ENCODE measurements at places on chromosomes 16 and 17.

DNA sequence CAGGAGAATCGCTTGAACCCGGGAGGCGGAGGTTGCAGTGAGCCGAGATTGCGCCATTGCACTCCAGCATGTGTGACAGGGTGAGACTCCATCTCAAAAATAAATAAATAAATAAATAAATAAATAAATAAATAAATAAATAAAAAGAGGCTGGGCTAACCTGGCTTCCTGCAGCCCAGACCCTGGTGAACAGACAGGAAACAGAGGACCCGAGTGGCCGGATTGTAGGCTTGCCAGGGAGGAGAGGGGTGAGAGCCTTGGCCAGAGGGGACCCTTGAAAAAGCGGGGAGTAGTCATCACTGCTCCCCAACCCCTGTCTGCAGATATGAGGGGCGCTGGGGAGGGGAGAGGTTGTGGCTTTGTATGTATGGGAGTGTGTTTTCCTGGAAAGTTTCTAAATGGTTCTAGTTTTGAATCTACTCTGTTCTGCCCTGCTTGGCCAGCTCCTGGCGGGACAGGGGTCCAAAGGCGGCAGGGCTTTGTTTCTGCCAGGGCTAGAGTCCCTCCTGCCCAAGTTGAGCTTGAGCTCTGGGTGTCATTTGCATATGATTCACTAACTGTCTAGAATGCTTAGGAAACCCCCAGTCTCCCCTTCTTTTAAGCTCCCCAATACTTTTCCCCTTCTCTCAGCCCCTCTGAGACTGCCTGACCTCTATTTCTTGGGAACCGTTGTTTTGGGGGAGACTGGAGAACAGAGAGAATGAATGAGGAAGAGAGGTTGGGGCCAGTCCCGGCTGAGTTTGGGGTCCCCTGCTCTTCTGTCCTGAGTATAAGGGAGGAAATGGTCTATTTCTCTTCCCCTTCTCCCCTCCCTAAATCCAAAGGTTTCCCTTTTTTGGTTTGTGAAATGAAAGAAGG, 16.4 kb downstream of the RARA start:
- DNase-seq: peak; percentile 41

- DNase-seq: no peak
Observed at GRCh38 chr17:40499551-40500189, 1.8 kb downstream of the TNS4 start.

GRCh38 chr16:56460101-56460500, 8.7 kb downstream of the OGFOD1 start:
- DNase-seq: no peak

GRCh38 chr16:1193143-1193824, 31.8 kb downstream of the TPSG1 start:
- DNase-seq: no peak

DNA sequence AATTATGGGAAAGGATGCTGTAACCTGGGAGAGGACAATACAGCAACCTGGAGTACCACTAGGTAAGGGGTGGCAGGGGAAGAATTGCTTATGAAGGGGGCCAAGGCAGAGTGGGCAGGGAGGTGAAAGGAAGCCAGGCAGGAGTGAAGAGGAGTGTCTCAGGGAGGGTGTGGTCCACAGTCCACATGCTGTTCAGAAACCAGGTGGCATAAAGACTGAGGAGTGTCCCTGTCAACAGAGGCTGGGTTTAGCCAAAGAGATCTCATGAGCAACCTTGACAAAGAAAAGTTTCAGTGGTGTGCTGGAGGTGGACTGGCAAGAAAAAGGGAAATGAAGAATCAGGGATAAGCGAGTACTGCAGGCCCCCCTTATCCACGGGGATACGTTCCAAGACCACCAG, 88.4 kb downstream of the SPACA3 start:
- DNase-seq: no peak

DNA sequence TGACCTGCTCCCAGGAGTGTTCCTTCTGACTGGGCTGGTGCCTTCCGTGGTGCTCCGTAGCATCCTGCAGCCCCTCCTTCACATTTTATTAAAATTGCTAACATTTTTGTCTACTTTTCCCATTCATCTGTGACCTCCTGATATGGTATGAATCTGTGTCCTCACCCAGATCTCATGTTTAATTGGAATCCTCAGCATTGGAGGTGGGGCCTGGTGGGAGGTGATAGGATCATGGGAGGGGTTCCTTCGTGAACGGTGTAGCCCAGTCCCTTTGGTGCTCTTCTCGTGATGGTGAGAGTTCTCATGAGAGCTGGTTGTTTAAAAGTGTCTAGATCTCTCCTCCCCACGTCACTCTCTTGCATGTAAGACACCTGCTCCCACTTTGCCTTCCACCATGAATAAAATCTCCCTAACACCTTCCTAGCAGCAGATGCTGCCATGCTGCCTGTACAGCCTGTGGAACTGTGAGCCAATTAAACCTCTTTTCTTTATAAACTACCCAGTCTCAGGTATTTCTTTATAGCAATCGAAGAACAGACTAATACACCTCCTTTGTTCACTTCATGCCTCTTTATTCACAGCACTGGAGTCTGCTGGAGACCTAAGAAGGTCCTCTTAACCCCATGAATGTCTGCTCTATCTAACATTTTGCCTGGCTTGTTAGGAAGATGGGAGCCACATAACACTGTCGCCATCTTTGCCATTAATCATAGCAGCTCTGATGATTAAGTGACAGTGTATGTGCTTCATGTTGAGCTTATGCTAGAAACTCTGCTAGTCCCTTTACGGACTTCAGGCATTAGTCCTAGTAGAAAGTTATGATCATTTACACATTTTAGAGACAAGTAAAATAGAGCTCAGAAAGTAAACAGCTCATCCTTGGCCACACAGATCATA, 377.7 kb upstream of the MAF start:
- no peak for DNase-seq

- DNase-seq: no peak
Observed at GRCh38 chr17:39264119-39264518, 38.4 kb upstream of the STAC2 start.

- no peak for DNase-seq
Observed at GRCh38 chr17:79242393-79242792, 167.8 kb downstream of the ENGASE start.

DNA sequence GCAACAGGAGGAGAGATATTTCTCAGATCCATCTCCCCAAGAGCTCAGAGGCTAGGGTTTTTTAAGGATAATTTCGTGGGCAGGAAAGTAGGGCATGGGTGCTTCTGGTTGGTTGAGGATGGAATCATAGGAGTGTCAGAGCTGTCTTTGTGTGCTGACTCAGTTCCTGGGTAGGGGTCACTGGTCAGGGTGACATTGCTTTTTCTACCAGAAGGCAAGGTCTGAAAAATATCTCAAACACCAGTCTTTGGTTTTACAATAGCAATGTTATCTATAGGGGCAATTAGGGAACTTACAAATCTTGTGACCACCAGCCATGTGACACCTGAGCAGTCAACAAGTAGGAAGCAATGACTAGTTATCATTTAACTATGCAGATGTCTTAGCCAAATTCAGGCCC, 82.9 kb upstream of the DYNLRB2 start:
- DNase-seq: no peak

DNA sequence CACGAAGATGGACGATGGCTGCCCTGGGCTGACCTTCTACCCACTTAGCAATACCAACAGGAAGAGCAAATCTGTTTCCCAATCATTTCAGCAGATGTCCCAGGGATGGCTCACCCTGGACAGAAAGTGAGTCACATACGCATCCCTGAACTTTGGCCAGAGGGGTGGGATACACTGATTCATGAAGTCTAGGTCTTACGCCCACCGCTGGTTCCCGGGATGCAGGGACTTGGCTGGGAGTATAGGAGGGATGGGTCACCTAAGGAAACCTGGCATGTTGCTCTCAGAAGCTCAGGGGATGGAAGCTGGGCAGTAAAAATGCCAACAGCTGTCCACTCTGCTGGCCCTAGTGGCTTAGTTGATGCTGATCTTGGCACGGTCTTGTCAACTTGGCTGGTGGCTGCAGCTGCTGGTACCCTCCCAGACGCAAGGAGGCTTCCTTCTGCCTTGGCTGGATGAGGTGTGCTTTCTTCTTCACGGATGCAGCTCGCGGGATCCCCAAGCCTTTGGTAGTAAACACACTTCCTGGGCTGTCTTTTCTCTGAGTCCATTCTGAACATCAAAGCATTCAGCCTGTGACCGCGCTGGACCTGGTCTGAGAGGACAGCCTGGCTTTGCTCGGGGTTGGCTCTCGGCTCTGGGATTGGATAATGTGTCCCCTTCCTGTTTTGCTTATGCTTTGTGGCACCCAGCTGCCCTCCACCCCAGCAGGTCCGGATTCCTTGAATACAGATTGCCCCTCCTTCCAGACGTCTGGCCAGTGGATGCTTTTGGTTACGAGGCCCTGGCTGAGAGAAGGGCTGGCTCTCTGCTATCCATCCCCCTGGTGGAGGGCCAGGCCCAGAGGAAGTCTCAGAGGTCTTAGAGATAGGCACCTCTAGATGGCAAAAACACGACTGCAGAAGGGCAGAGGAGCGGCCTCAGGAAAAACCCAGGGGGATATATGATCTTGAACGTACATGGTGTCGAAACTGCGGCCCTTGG, 71.5 kb downstream of the RAP1GAP2 start:
- DNase-seq: no peak

GRCh38 chr17:79115487-79115886, 40.9 kb downstream of the ENGASE start:
- no peak for DNase-seq

DNA sequence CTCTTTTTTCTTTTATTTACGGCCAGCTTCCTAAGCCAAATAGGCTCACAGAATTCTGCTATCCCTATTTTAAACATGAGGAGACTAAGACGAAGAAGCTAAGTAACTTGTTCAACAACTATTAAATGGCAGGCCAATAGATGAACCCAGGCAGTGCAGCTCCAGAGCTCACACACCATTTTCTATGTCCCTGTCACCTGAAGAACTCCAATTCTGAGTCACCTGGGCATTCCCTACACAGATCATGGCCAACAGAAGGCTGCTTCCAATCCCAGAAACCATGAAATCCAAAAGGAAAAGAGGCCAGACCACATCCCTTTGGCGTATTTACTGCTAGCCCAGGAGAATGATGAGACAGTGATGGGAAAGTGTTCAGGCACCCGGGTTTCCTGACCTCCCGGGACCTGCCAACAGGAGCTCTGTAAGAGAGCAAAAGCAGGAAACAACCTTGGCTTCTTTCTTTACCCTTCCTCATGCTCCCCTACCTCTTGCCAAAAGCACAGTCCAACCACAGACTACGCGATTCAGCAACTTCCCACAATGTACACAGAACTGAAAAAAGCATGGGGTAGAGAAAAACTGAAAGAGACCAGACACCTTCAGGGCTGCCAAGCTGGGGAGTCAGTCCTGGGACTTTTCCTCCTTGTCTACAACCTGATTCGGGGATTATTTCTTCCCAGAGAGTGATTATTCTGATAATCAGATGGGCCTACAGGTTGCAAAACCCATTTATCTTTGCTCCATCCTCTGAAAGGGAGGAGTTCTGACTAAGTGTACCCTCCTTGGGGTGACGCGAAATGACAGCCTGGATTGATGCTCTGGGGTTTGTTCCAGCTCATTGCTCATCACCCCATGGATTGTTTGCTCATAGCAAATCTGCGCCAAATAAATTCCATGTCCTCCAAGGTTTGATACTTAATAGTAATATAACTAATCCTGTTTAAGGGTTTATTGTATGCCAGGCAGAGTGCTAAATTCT, 47.8 kb upstream of the HAS3 start:
- DNase-seq: no peak

DNA sequence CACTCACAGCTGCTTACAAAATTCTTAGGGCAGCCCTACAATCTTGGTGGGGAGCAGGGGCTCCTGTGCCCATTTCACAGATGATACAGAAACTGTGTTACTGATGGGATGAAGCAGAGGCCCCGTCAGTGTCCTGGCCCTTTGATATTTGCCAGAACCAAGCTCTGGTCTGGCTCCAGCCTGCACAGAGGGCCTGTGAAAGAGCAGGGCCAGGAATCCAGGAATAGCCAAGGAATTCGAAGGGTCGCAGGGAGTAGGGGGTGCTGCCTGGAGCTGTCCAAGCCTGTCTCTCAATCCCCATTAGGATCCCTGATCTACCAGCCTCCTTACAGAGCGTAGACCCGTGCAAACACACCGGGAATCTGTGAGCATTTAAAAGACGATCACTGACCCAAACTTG, 86.3 kb upstream of the RCVRN start:
- DNase-seq: no peak

DNA sequence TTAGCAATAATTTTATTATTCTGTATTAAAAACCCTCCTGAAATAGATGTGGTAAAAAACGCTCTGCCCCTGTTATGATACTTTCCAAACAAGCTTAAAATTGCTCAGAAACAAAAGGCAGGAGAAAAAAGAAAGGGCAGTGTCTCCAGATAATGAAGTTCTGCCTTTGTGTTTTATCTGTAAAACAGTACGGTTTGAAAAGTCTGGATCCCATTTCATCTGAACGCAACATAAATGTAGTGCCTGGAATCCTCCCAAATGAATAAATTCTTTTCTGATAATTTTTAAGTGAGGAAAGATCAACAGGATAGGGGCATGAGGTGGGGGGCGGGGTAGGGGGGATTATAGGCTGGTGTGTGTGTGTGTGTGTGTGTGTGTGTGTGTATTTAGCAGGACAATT, 87.5 kb upstream of the SOX9 start:
- no peak for DNase-seq

DNA sequence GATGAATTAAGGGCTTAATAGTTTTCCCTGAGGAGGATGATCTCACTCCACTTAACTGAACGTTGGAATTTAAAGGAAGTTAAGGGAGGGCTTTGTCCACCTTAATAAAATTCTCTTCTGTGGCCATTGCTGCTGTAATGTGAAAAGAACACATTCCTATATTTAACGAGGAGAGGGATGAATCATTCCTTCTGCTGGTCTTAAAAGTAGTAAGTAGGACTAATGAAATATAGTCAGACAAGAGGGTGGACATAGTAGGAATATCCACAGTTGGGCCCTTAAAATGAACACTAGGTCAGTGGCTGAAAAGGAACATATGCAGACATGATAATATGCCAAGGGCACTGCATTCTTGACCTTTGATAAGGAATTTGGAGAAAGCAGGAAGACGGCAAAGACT, 405.6 kb downstream of the PMP22 start:
- no peak for DNase-seq

- no peak for DNase-seq
Observed at GRCh38 chr16:88739139-88739976, 33.1 kb downstream of the CTU2 start.
